ENCODE measurements at places on chromosomes 1 and 21.

- no peak for DNase-seq
Observed at GRCh38 chr1:30755746-30756145, 1.8 kb downstream of the LAPTM5 start.

DNA sequence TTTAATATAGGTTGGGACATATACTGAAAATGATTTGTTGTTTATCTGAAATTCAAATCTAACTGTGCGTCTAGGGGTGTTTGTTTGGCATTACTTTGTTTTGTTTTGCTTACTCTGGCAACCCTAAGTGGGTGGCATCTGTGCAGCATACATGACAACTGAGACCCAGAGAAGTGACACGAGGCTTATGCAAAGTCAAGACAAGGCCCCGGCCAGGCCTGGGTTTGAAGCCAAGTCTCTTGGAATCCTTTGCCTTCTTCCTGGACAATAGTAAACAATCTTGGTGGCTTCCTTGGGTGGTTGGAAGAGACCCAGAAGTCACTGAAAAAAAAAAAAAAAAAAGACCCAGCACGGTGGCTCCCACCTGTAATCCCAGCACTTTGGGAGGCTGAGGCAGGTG is 197.6 kb upstream of the TMEM51 start:
- no peak for DNase-seq

DNA sequence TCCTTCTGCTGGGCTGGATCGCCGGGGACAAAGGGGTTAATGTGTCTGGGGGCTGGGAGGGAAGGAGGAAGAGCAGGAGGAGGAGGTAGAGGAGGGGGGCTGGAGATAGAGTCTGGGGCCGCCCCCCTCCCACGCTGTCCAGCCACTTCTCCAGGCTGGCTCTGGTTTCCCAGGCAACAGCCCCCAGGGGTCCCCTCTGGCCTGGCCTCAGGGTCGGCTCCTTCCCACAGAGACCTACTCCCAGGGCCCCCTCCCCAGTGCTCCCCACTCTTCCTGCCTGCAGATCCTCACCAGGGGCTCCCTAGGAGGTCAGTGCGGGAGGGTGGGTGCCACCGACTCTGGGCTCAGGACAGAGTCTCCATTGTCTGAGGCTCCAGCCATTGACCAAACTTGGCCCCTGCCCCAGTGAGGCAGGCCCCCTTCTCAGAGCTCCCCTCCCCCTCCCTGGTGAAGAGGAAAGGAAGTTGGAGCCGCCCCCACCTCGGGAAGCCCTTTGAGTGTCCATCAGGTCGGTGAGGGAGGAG is 34.1 kb downstream of the ARHGEF10L start:
- no peak for DNase-seq

GRCh38 chr1:31111290-31111951 is 45.9 kb upstream of the PUM1 start:
- no peak for DNase-seq

DNA sequence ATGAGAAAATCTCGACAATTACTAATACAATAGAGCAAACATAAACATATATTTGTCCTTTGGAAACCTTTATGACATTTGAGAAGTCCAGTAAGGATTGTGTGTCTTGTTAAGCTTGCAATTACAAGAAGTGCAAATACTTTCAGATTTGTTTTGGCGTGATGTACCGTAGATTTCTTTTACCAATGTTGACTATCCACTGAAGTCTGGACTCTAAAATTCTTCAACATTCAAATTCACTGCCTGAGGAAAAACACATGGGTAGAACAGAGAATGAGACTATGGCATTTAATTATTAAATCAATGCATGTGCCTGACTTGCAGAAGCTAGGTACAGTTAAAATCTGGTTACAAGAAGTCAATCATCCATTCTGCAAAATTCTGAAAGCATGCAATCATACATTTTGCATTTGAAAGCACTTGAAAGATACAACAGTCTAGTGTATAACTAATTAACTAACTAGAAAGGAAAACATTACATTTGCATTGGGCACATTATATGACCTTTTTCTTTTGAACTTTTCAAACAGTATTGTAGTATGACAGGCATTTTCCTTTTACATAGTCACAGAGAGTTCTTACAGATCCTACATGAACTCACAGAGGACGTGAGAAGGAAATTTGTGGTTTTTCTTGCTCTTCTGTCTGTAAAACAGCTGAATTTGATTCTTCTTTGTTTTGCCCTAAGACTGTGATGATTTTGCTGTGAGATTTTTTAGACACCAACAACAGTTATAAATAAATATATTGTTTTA is 511.1 kb upstream of the ADGRL4 start:
- no peak for DNase-seq

- no peak for DNase-seq
Observed at GRCh38 chr1:206062464-206062863, 9.5 kb downstream of the RHEX start.

DNA sequence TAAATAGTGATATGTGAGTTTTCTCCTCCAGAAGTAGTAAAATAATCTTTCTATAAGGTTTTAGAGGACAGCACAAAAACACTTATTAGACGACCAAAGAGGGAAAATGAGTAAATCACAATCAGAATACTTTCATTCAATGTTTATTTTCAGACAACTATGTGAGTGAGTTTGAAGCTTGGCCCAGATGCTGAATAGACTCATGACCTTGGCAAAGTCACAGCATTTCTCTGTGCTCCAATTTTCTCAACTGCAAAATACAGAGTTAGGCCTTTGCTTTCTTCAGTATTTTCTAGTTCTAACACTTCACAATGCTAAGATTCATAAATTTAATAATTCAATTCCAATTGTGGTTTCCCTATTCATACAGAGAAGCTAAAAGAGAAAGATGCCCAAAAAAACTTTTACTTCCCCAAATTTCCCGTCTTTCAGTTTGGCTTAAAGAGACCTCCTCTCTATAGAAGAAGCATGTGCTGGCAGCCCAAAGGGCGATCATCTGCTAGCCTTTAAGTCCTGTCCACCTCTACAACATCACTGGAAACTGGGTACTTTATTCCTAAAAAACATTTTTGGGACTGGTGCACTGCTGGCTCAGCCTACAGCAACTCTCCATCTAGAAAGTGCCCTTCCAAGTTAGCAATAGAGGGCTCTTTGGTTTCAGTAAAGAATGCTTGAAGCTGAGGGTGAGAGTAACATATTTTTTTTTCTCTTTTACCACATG is 116.8 kb upstream of the GORAB start:
- no peak for DNase-seq

GRCh38 chr1:7292036-7292681 is 478.9 kb upstream of the VAMP3 start:
- DNase-seq, result no peak

DNA sequence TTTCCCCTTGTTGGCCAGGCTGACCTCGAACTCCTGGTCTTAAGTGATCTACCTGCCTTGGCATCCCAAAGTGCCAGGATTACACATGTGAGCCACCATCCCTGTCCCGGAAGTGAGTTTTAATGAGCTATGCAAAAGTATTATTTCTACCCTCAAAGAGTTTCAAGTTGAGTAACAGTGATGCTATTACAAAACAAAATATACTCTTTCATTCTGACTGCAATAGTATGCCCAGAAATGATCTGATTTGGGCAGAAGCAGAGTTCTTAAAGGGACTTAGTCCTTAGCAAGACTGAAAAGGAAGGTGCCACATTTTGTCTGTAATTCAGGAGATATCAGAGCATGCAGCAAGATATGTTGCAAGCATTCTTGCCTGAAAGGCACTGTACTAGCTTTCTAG is 375.4 kb downstream of the NUF2 start:
- no peak for DNase-seq
